ENCODE measurements at places on chromosomes 3 and 15.

- DNase-seq: no peak
Observed at GRCh38 chr3:126540342-126540849, 16.4 kb downstream of the CHST13 start.

GRCh38 chr15:65182538-65182937, 2.6 kb downstream of the CLPX start:
- no peak for DNase-seq

DNA sequence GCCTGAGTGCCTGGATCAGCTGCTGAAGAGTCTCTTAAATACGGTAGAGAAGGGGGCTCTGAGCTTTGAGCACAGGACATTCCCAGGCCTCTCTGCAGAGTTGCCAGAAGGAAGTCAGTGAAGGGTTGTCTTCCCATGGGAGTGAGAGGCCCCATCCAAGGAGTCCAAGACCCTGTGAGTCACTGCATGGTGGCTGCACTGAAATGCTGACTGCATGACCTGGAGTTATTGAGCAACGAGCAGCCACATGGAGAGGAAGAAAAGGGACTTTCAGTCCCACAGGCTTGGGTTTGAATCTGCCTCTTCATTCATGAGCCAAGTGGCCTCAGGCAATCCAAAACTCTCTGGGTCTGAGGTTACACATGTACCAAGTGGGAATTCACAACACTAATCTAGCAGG, 69.6 kb upstream of the RASGRF1 start:
- no peak for DNase-seq

DNA sequence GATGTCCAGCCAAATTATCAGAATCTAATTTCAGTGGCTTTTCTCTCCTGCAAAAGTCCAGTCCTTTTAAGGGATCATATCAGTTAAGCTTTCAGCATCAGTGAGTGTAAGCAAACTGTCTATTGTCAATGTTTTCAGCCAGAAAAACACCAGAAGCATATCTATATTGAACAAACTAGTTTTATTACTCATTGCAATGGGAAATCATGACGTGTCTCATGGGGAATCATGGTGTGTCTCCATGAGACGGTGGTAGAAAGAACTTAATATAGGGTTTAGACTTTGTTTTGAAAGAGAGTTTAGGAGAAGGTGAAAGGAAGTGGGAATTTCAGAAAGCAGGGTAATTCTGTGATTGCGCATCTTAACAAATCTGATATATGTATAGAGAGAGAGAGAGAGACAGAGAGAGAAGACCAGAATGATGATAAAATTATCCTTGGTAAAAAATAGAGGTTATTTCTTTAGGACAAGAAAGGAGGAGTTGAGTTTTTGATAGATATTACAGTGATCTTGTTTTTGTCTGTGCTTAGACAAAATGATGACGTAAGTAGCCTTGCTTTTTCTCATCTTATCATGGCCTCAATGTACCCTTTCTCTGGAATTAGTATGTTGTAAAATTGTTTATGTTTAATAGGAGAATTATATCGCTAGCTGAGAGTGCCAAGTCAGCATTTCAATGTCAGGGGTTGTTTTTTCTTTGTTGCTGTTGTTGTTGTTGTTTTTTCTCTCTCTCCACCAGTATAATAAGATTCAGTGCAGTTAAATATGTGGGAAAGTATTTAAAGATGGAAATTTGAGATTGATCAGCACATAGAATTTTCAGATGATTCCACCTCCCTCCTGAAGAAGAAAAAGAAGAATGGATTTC, 129.9 kb upstream of the OSTN start:
- DNase-seq: no peak

- DNase-seq: no peak
Observed at GRCh38 chr15:74988007-74988800, 7.2 kb upstream of the SCAMP5 start.
